Omental fat pad (tissue), 4 donors: ENCODE measurements at places on chromosomes 13 and 19.

DNA sequence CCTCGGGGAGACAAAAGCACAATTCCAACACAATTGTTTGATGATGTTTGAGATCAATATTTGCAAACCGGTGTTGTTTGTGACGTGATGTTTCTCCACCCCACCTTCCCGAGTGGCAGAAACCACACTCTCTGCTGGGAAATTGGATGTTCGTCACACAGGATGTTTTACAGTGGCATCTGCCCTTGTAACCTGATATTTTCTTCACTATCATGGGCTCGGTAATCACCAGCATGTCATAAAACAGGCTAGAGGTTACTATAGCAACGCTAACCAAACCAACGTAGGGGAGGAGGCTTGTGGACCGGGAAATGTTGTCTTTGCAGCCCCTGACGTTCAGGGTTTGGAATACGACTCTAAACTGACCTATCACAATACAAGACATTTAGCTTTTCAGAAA is 454.5 kb downstream of the IRS2 start:
- no peak for DNase-seq

DNA sequence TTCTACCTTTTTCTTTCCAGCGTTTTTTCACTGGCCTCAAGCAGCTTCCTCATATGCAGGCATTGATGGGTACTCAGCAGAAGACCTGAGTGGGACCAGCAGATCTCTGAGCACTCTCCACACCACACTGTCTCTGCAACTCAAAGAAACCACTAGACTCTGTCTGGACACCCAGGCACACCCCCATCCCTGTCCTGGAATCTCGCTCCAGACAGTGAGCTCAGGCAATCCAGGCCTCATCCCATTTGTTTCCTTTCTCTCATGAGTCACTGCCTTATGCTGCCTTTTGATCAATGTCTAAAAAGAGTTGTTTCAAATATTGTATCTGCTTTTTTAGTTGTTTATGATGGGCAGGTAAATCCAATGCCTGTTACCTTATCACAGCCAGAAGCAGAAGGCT is 19.7 kb upstream of the POP4 start:
- no peak for DNase-seq

DNA sequence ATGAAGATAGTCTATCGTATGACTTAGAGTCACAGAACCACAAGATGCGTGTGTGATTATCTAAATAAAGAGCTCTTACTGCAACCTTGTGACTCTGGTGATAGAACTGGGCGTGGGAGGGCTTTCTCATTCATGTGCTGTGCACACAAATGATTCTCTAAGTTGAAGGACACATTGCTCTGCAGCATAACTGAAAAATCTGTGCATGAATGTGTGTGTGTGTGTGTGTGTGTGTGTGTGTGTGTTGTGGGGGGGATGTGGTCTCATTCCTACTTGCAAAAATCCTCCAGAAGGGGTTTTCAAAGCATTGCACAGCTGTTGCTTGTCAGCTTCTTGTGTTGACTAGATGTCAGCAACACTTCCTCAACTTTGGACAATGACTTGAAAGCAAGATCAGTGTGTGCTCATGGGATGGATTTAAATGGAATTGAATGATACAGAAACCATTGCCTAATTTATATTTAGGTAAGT is 22.4 kb downstream of the LRCH1 start:
- no peak for DNase-seq

- DNase-seq, result no peak
Observed at GRCh38 chr19:43438291-43439031, 23.8 kb downstream of the TEX101 start.

DNA sequence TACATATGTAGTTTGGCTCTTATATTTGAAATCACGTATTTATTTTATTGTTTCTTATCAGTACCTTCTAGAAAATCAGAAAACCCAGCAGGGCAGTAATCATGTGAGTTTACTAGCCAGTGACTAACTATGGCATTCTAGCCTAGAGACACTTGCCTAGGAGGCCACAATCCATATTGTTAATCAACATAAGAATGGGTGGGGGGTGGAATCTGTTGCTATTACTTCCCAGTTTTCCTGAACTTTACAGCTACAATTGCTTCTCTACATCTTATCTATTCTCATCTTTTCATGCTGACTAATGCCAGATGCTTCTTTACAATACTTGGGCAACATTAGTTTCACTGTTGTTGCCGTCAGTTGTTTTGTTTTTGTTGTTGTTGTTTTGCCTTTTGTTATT is 18.7 kb upstream of the ATXN8OS start:
- no peak for DNase-seq

DNA sequence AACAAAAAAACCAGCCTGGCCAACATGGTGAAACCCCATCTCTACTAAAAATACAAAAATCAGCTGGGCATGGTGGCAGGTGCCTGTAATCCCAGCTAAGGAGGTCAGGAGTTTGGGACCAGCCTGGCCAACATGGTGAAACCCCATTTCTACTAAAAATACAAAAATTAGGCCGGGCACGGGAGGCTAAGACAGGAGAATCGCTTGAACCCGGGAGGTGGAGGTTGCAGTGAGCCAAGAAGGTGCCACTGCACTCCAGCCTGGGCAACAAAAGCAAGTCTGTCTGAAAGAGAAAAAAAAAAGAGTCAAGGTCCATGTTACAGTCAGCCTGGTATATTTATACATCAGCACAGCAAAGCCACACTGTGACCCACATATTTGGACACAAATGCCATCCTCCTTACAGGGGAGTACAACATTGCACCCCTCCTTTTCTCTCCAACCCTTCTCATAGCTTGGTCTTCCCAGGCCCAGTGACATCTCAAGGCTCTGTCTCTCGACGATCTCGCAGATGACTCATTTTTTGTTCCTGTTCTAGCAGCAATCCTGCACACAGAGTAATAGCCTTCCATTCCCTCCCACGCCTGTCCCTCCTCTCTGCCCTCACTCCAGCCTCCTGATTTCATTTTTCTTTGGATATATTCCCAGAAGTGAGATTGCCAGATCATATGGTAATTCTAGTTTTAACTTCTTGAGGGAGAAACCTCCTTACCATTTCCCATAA is 21.0 kb upstream of the DPP9 start:
- DNase-seq, result no peak

DNA sequence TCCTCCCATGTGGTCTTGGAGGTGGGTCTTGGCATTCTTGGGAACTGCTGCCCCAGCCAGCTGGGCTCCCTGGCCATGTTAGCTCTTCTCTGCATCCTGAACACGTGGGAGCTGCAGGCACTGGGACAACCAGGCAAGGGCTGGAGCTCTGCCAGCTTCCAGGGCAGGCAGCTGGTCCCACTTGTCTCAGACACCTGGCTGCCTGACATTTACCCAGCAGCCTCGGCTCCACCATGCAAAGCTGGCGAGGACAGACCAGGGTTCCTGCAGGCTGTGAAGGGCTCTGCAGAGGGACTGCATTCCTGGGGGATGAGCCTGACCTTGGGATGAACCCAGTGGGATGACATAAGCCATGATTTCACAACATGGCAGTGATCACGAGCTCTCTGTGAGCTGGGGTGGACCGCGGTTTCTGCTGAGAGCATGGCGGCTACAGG is 99.0 kb upstream of the TSHZ3 start:
- DNase-seq, result no peak

GRCh38 chr13:21672287-21672680 is 1.4 kb downstream of the FGF9 start:
- no peak for DNase-seq

DNA sequence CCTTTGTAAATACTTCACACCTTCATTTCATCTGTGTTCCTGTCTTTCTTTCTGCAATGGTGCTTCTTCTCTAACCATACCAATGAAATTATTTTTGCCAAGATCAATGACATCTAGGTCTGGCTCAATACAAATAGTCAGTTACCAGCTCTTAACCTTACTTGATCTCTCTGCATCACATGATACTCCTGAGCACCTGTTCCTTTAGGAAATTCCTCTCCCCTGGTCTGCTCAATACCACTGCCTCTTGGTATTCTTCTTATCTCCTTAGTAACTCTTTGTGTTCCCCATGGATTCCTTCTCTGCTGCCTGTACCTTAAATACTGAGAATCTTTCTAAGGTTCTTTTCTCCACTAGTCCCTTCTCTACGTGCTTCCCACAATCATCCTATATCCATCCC is 25.9 kb downstream of the SOHLH2 start:
- no peak for DNase-seq

GRCh38 chr19:12779162-12779993 is 4.0 kb upstream of the HOOK2 start:
- no peak for DNase-seq

GRCh38 chr19:1357531-1358109 is 26.1 kb upstream of the NDUFS7 start:
- no peak for DNase-seq

DNA sequence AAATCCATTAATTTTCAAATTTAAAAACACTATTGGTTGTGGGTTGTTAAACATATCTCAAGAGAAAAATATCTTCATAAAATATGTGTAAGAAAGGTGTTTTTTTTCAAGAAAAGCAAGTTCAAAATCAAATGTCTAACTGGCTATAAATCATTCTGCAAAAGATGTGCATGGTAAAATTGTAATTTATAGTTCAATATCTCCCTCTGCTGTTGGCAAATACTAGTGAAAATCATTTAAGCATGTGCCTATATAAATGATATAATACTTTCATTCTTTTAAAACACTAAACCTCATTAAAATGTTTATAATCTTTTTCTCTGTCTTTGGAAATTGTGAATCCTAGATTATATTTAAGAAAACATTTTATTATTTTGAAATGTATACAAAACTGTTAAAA is 17.2 kb upstream of the SLITRK6 start:
- no peak for DNase-seq

DNA sequence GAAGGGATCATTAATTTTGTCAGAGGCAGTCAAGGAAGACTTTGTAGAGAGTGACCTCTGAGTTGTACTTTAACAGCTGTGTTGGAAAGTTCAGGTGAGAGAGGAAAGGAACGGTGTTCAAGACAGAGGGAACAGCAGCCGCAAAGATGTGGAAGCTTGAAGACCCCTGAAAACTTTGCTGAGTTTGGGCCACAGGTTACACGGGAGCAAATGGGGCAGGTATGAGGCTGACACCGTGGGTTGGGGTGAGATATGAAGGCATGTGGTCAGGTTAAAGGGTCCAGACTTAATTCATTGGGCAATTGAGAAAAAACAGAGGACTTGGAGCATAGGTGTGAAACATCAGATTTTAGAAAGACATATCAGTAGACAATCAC is 72.0 kb upstream of the SERP2 start:
- DNase-seq, result no peak

DNA sequence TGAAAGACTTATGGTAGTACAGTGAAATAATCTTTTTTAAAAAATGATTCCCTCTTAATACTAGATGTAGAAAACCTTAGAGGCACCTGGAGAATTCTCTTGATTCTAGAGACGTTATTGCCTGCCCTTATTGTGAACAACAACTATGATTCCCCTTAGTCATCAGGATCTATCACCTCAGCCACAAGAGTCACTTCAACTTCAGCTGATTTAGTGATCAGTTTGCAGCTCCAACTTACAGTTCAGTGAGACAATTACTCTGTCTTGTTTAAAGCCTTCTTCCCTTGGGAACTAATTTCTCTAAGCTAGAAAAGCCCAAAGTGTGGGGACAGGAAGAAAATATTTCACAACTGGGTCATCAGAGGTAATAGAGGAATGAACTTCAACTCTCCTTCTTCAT is 254.3 kb upstream of the SLITRK1 start:
- DNase-seq, result no peak

DNA sequence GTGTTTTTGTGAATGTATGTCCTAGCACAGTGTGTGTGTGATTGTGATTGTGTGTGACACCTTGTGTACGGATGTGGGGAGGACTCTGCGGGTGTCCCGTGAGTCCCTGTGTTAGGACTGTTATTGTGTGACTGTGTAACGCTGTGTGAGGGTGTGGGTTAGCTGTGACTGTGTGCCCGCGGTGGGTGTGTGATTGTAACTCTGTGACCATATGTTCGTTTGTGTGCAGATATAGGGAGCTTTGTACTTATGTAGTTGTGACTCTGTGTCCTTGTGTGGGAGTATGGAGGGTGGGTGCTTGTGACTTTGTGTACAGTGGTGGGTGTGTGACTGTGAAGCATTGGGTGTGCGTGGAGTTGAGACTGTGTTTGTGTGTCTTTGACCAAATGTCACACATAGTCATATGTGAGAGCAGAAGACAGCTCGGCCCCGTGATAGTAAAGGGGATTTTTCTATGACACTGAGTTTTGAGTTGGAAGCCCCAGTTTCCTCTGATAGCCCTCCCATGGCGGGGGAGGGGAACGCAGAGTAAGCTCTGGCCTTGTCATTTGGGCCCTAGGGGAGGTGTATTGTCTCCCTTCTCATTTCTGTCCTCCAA is 949 bp upstream of the ZNF260 start:
- DNase-seq, result no peak

GRCh38 chr19:14603990-14604387 is 21.1 kb downstream of the CLEC17A start:
- no peak for DNase-seq

GRCh38 chr19:15265850-15266248 is 33.6 kb upstream of the EPHX3 start:
- peak; percentile 65 for DNase-seq

DNA sequence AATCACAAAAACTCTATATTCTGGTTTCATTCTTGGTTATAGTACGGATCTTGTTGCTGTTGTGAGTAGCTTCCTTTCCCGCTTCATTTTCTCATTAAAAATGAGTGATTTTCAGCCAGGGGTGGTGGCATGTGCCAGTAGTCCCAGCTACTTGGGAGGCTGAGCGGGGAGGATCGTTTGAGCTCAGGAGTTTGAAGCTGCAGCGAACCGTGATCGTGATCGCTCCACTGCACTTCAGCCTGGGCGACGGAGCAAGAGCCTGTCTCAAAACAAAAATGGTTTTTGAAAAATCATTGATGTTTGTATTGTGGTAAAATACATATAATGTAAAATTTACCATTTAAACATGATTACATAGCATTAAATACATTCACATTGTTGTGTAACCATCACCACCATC is 71.6 kb upstream of the TM9SF2 start:
- DNase-seq, result no peak

DNA sequence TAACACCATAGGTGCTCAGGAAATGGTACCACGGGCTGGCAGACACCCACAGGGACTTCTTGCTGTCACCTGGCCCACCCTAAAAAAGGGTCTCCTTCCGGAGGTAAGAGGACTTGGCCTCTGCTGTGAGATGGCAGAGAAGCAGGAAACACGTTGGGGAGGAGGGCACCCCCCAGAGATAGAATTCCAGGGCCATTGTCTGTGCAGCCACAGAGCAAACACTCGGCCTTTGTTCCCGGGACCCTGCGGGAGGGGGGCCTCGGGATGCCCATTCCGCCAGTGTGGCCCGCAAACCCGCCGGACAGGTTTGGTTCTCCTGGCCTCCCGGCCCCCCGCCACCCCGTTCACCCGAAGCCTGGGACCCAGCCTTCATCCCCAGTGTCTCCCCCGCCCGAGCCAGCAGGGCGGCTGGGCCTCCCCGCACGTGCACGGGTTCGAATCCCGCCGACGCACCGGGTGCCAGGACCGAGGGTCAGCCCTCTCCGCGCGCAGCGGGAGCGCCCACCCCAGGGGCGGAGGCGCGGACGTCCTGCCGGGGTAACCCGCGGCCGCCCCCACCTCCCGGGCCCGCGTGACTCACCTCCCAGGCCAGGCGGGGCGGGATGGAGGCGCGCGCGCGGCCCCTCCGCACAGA is 714 bp downstream of the PLPP2 start:
- DNase-seq, result no peak

- DNase-seq, result no peak
Observed at GRCh38 chr13:112757759-112758086, 67.9 kb downstream of the ATP11A start.
